ENCODE measurements at places on chromosomes 12 and 14. TPM values are rescaled to one million over a fixed set of nuclear protein-coding genes. Genes with fewer than 3 reads are reported as not detected.

The SPRING1 gene
- 18.6 TPM for total RNA-seq

The RTL1 gene
- 0.08 TPM for total RNA-seq

The DTX1 gene
- not detected for total RNA-seq

The MYF6 gene
- not detected for total RNA-seq

The PYGL gene
- total RNA-seq = 5.0 TPM

The WNT5B gene
- 51.8 TPM for total RNA-seq

The NR1H4 gene
- total RNA-seq = not detected

The OVCH1 gene
- total RNA-seq = 0.45 TPM

GRCh38 chr12:11631288-11631687 lies 18.2 kb upstream of the ETV6 start:
- DNase-seq = no peak

DNA sequence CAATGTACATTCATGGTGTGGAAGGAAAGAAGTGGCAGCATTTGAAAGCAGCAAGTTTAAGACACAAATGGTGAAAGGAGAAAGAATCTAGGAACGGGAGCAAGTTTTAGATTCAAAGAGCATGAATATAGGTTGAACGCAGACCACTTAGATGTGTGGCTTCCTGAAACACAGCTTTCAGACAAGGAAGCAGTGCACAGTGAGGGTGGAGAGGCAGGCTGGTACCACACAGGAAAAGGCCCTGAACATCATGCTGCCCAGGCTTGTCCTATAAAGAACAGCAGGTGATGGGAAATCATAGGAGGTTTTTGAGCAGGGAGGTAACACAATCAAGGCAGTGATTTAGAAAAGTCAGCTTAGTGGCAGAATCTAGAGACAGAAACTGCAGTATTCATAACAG lies 35.6 kb downstream of the GNS start:
- DNase-seq = no peak

- DNase-seq = peak; percentile 69
Observed at GRCh38 chr14:53979747-53980642, 23.4 kb upstream of the BMP4 start.

DNA sequence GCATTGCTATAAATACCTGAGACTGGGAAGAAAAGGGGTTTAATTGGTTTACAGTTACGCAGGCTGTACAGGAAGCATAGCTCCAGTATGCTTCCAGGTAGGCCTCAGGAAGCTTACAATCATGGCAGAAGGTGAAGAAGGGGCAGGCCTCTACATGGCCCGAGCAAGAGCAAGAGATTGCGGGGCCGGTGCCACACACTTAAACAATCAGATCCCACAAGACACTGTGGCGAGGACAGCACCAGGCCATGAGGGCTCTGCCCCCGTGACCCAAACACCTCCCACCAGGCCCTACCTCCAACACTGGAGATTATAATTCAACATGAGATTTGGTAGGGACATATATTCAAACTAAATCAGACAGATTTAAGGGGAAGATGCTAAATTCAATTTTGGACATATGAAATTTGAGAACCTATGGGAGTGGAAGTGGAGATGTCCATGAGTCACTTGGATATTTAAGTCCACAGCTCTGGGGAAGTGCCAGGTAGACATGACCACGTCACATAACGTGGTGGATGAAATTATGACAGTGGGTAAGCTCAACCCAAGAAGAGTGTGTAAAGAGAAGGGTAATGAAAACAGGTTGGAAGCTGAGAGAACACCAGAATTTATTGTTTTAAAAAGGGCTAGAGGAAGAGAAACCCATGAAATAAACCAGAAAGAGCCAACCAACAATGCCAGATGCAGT lies 1.5 kb upstream of the LTA4H start:
- no peak for DNase-seq

GRCh38 chr12:91098461-91098860 lies 12.8 kb downstream of the LUM start:
- DNase-seq = no peak

GRCh38 chr14:31465111-31465510 lies 7.8 kb upstream of the DTD2 start:
- DNase-seq = no peak

GRCh38 chr12:113827539-113828114 lies 138.5 kb downstream of the RBM19 start:
- DNase-seq = no peak

GRCh38 chr12:126915309-126915708 lies 1351.7 kb upstream of the TMEM132C start:
- no peak for DNase-seq

- DNase-seq = peak; percentile 15
Observed at GRCh38 chr14:54002653-54003052, 46.0 kb upstream of the BMP4 start.

DNA sequence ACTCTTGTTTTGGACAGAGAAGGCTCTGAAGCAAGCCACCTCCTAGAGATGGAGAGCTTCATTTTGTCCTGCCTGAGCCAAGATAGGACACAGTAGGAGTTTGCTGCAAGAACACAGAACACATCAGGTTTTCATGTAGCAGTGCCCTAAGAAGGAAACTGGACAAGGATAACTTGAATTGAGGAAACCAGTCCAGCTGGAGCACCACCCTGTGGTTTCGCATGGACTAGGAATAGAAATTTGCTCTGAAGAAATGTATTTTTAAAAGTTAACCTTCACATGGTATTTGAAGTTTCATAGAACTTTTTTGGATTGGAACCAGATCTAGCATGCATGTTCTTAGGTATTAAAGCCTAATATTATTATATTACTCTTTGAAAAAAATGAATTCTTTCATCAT lies 68.8 kb downstream of the RERG start:
- no peak for DNase-seq

GRCh38 chr14:49945448-49946319 lies 52.8 kb downstream of the ARF6 start:
- no peak for DNase-seq

DNA sequence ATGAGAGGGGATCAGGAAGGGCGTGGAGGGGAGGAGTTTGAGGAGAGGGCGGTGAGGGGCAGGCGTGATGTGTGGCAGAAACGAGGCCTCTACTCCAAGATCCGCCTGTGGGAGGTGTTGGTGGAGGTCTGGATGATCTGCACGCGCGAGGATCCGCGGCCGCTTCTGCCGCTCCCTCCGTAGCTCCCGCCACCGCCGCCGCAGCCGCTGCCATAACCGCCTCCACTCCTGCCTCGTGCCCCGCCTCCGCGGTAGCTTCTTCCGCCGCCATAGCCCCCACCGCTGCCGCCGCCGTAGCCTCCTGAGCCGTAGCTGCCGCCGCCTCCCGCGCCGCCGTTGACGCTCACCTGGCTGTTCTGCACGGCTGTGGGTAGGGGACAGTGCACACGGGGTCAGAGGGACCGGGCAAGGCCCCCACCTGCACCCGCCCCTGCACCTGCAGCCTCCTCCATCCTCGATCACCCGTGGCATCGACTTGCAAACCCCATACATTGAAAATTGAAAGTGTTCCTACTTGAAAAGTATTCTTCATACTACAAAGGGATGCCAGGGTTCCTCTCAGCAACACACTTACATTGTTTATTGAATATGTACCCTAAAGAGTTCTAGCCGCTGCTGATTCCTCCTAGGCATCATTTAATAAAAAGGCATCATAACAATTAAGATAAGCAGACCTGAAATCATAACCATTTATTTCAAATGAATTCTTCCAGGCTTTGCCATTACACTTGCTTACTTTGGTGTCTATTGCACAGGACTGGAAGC lies 11.1 kb upstream of the KRT1 start:
- DNase-seq = no peak
